ENCODE measurements at places on chromosomes 6 and 20.

DNA sequence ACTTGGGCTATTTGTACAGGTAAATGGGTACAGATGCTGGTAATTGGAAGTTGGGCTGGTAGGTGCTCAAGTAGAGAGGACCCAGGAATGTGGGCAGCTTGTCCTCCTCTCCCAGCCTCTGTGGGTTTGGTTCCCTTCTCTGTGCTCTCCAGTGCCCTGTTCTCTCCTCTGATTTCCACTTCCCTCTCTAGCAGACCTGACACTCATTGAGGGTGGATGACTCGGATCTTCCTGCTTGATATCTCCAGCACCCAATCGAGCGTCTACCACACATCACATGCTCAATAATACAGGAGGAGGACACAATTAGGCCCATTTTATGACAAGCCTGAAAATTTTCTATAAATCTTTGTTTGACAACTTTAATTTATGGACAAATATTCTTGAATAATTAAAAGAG lies 23.7 kb downstream of the CST1 start:
- DNase-seq = no peak

DNA sequence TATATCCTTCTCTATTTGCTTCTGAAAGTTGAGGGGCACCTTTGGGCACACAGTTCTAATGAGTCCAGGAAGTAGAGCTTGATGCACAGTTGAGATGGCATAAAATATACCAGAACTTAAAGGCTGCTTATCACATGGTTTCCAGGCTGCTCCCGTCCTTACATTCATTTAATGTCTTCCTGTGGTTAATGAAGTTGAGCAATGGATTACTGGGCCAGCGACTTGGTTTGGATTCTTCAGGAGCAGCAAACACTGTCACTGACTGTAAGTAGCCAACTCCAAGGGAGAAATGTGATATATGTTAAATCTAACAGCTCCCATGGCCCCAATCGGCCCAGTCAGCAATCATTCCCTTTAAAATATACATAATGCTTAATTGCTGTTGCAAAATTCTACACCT lies 9.0 kb upstream of the TSHZ2 start:
- DNase-seq = no peak

DNA sequence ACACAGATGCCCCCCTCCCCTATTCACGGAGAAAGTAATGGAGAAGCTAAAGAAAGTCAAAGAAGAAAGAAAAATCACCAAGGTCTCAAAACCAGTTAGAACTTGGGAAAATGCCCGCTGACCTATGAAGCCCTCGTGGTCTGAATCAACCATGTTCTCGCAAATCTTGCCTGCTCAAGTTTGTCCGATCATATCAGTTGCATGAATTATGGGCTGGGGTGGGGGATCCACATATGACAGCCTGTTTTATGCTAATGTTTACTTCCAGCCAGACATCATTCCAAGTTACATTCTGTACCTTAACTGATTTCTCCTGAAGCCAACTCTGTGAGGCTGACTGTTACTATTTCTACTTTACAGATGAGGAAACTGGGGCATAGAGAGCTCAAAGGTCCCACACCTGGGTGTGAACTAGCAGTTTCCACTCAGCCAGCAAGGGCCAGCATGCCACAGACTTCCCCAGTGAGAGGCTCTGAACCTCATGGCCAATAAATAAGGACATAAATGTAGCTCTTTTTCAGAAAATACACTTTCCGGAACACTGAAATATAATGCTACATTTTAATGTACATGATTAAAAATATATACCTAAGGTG lies 2.1 kb downstream of the RNASET2 start:
- DNase-seq = no peak

GRCh38 chr6:16733085-16733484 lies 28.2 kb downstream of the ATXN1 start:
- DNase-seq = no peak

DNA sequence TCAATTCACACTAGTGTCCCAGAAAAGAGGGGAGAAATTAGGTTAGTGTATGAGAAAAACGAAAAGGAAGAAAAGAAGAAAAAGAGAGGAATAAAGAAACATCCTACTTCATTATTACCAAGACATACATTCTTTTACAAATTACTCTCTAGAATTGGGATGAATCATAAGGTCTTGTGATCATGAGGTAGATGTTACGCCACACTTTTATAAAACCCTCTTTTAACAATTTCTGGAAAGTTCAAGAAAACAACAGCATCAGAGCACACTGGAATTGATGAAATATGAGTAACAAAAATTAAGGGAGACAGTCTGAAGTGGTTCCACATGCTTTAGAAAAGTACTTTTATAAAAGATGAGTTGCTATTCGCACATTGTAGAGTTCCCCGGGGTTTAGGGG lies 32.6 kb upstream of the NRSN1 start:
- DNase-seq = no peak

DNA sequence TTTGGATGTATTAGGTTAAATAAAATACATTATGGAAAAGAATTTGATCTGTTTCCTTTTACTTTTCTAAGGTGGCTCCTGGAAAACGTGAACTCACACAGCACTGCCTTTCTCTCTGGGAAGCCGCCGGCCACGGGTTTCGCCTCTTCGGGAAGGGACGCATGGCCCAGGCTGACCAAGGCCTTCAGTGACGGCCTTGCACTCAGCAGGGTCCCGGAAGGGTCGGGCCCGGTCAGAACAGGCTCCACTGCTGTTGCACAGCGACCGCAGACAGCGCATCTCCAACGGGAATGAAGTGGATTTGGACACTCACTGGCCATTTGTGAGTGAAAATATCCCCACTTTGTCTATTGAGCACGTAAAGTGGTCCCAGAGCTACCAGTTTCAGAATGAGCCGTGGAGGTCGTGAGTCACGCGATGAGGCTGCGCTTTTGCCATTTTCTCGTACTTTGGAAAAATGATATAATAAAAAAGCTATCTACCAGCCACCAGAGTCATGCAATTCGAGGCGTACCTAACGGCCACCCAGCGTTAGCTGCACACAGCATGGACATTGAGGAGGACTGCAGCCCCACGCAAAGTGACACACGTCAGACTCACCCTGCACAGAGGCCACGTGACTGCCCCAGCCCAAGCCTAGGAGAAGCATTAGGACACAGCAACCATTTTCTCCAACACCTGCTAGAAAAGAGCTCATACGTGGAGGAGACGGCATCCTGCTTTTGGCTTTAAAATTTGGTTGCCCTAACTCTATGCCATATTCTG lies 244.3 kb downstream of the TTLL2 start:
- DNase-seq = no peak
